ENCODE measurements at places on chromosomes 6 and 20.

DNA sequence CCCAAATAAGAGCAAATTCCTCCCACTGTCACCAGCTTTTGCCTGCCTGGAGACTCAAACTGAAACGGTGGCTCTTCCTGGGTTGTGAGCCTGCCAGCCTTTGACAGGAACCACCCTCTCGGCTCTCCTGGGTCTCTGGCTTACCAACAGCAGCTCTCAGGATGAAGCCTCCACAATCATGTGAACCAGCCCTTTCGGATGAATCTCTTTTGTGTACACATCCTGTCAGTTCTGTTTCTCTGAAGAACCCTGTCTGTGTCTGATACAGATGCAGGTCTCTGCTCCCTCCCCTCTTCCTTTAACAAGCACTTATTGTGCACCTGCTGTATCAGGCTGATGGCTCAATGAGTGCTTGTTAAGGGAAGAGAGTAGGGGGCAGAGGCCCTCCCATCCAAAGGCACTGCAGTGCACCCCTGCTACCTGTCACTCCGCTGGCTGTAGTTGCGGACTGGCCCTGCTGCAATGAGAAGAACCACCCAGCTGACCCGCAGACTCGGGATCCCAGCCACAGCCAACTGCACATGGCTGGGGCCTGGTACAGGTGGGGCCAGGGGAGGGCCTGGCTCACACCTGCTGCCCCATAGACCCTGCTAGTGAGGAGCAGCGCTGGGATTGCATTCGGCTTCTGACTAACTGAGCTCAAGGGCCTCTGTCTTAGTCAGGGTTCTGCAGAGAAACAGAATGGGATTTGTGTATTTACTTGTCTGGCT is 120.1 kb upstream of the PMEPA1 start:
- no peak for DNase-seq

GRCh38 chr20:2920473-2920872 is 47.2 kb downstream of the PTPRA start:
- no peak for DNase-seq

DNA sequence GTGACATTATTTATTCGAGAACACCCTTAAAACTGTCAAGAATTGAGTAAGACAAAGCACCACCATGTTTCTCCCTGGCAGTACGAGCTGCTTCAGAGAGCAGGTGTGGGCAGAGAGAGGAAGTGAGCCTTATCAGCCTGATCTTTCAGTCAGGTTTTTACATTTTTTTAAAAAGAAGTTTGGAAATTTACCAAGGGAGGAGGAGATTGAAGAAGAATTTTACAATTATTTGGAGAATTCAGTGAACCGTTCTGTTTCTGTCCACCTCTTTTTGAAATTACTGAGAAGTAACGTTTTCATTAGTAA is 75.5 kb downstream of the ZDHHC14 start:
- no peak for DNase-seq

GRCh38 chr20:6700563-6701329 is 66.7 kb upstream of the BMP2 start:
- no peak for DNase-seq

DNA sequence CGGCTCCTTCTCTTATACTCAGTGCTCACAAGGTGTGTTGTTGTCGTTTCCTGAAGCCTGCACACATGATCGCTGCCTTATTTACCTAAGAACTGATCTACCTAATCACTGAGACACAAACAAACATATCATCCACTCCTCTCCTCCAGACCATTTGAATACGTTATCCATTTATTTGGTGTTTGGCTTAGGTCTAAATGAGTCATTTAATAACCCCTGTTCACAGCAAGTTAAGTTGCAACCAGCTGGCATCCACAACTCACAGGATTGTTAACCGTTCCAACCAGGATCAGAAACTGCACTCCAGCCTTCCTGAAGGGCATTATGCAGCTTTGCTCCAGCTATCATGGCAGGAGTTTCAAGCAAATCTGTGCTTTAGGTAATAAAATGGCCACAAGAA is 511.1 kb upstream of the MAP3K7 start:
- DNase-seq = no peak

DNA sequence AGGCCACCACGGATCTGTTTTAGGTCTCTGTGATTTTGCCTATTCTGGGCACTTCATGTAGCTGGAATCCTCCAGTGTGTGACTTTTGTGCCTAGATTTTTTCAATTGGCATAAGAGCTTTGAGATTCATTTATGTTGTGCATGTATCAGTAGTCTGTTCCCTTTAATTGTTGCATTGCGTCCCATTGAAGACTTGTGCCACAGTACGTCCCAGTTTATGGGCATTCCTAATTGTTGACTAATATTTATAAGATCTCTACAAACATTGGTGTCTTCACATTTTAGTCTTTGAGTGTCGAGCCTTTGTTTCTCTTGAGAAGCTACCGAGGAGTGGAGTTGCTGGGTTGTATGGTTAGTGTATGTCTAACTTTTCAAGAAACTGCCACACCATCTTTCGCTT is 704 bp upstream of the FAM210B start:
- no peak for DNase-seq

Measured in fibroblast of skin of right quadriceps (primary cell).